ENCODE measurements at places on chromosomes 3 and 15. TPM values are rescaled to one million over a fixed set of nuclear protein-coding genes. Genes with fewer than 3 reads are reported as not detected.
A peak's percentile ranks its signal among the peaks of the same experiment; 100 is the strongest.

GRCh38 chr15:68301301-68301700 is 23.8 kb downstream of the FEM1B start:
- no peak for DNase-seq

GRCh38 chr3:129415830-129416229 is 12.6 kb downstream of the EFCAB12 start:
- DNase-seq = no peak

DNA sequence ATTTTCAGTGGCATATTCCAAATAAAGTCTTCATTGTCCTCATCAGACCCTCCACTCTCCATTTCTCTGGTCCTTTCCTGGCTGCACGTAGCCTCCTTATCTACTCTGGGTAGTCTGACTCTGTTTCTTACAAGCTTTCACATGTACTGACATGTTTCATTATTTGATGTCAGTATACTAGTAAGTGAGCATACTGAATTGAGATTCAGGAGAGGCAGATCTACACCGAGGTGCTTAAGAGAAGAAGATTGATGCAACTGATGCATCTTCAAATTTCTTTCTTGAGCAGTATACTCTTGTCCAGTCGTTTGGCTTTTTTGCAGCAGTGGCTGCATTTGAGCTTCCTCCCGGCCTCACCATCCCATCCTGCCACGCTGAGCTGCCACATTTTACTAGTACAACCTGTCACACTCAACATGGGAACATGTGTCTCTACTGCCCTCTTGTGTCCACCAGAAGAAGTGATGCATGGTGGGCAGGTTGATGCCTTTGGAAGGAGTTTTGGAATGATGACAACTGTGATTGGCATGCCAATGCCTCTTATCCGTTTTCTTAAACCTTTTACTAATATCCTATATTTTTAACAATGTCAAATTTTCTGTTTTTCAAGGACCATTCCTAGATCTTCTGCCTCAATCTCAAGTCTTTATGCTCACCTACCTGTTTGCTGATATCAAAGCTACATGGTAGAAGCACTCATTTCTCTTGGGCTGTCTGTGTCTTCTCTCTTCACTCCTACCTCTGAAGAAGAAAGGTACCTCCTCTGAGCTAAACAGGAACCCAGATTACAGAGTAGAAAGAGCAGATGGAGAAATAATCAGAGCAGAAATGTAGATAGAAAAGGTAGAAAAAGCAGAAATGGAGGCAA is 38.7 kb downstream of the GUCA1C start:
- DNase-seq = peak; percentile 68

- peak; percentile 60 for DNase-seq
Observed at GRCh38 chr15:78422571-78423340, 15.3 kb upstream of the IREB2 start.

DNA sequence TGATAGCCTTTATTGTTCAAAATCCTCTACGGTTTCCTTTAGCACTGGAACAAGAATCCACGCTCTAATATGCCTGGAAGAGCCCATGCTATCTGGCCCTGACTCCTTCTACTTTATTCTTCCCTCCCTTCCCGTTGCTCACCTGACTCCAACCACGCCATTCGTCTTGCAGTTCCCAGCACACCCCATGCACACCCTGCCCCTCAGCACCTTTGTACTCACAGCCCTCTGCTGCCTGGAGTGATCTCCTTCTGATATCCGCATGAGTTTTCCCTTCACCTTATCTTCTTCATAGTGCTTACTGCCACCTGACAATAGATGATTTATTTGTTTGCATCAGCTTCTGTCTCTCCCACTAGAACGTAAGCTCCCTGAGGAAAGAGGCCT is 16.6 kb upstream of the BCL2A1 start:
- DNase-seq = no peak

DNA sequence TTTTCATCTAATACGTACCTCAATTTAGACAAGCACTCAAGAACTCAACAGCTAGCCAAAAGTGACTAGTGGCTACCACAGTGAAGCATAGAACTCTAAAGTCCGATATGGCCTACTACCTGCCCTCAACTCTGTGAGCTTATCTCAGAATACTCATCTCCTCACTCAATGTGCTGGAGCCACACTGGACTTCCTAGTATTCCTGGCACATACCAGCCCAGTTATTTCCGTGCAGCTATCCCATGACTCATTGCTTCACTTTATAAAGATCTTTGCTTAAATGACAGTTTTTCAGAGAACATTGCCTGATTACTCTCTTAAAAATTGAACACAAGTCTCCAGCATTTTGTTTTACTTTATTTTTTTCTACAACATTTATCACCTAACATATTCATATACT is 524.7 kb downstream of the PYDC2 start:
- DNase-seq = no peak

- DNase-seq = no peak
Observed at GRCh38 chr3:52731590-52731989, 25.7 kb downstream of the SPCS1 start.

- DNase-seq = no peak
Observed at GRCh38 chr3:62189376-62189698, 184.0 kb downstream of the FEZF2 start.

DNA sequence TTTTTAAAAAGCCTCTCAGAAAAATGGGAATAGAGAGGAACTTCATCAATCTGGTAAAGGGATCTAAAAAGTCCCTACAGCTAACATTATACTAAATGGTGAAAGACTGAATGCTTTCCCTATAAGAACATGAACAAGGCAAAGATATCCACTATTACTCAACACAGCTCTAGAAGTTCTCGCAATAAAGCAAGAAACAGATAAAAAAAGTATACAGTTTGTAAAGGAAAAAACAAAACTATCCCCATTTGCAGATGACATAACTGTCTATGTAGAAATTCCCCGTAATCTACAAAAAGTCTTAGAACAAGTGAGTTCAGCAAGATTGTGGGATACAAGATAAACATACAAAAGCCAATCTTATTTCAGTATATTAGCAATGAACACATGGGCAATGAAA is 15.4 kb downstream of the EDC3 start:
- no peak for DNase-seq

DNA sequence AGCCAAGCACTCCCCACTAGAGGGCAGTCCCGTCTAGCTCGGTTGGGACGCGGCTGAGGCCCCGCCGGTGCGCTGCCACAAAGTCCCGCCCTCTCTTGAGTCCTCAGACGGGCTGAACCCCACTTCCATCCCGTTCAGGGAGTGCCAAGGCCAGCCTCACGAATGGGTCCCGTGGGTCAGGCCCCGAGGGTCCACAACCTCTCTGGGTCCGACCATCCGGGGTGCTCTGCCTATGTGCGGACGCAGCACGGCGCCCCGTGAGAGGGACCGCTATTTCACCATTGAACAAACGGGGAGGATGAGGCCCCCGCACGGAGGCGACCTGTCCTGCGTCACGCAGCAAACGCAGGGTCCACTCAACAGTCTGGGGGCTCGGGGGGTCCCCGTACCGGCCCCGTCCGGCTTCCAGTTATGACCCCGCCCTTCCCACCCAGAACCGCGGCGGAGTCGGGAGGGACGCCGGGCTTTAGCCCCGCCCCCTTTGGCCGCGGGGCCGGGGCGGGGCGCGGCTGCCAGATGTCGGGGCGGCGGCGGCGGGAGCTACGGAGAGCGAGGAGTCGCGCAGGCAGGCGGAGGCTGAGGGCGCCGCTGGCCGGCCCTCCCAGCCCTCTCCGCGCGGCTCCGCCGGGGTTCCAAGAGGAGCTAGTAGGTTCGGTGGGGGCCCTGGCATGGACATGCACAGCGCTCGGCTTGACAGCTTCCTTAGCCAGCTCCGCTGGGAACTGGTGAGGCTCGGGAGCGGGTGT is at the start of gene INKA1:
Gene INKA1 (plus strand): TSS at position 543 of the 746 bp plus-strand sequence. CDS start 132 bp downstream, at position 675.
- DNase-seq = peak; percentile 93

DNA sequence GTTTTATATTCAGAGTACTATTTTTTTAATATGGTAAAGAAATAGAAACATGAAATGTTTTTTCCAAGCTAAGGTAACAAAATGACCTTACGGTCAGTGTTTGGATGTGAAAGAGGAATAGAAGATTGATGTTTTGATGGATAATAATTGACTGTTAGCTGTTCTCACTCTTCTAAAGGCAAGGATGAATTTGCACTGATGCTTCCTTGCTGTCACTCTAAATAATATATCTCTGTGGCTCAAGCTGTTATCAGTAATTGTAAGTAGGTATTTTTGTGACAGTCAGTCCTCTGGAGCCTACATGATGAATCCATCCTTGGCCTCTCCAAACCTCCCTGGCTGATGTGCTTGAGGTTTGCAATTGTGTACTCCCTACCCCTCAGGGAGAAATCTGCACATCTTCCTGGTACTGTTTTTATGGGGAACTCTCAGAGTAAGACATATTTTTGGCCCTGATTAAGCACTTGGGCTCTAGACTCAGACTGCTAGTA is 283.7 kb downstream of the NLGN1 start:
- no peak for DNase-seq

DNA sequence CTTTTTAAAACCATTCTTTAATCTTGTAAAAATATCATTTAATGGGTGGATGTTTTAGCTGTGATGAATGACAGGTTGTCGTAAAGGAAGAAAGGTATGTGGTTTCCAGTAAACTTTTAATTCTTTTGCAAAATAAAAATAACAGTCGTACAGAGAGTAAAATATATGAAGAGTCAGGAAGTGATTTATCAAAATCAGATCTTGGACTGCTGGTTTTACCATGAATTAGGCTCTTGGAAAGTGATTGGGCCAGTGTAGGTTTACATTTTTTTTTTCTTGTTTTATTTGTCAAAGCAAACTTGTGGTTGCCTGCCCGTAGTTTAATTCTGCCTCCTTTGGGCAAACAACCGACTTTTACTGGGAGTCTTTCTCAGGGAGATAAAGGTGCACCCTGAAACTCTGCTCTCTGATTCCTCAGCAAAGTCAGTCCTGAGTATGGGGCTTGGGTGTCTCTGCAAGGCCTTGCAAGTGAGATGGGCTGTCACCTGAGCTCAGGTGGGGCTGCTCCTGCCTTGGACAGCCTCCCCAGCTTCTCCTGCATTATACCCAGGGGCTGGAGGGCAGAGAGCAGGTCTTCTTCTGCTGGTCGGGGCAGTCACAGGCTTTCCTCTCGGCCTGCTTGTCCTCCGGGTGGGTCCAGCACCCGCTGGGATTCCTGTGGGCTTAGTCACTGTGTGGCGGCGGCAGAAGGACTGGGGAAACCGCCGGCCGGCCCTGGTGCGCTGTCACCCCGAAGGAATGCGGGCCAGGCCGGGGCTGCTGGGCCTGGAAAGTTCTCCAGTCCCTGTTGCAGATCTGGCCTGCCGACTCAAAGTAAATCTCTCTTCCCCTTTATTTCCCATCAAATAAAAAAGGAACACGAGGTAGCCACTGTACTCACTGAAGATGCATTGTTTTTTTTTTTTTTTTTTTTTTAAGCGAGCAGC is 79.0 kb downstream of the IGF1R start:
- no peak for DNase-seq

DNA sequence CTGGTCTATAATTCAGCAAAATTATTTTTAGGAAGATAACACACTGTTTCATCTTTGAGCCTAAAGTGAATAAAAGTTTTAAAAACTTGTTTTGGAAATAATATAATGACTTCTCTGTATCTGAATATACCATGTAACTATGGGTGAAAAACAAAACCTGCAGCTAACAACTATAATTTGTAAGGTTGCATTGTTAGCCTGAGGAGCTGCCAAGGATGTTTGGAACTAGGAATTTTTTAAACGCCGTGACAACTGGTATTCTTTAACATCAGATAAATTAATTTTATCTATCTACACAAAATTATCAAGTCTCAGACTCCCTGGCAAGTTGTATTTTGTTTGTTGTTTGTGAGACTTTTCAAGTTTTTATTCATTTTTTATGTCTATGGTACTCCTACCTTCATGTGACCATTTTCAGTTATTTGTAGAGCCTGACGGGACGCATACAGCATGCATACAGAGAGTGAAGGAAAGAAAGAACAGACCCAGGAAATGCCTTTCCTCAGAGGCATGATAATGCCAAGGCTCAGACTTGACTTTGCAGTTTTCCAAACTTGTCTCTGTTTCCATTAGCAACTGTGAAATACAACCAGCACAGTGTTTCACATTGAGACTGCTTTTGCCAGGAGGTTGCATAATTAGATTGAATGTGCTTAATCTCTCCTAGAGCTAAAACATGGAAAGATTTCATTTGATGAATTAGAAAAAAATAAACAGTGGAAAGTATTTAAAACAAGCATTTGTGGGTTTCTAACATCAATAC is 60.8 kb upstream of the ARHGEF26 start:
- no peak for DNase-seq

DNA sequence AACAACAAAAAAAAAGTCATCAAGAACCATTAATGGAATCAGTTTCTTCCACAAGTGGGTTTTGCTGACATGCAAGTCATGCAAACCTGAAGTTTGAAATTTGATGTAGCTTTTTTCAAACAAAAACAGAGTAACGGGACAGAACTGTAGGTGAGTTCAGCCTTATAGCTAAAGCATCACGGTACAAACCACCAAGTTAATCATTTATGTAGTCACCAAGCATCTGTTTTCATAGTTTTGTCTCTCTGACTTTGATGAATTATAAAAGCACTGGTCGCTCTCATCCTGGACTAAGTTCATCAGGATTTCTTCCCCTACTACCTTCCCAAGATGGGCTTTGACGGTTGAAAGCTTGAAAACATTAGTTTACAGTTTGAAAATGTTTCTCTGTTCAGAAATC is 117.0 kb upstream of the SAMMSON start:
- no peak for DNase-seq

GRCh38 chr3:37402351-37402750 is 228.0 kb upstream of the LRRFIP2 start:
- no peak for DNase-seq

DNA sequence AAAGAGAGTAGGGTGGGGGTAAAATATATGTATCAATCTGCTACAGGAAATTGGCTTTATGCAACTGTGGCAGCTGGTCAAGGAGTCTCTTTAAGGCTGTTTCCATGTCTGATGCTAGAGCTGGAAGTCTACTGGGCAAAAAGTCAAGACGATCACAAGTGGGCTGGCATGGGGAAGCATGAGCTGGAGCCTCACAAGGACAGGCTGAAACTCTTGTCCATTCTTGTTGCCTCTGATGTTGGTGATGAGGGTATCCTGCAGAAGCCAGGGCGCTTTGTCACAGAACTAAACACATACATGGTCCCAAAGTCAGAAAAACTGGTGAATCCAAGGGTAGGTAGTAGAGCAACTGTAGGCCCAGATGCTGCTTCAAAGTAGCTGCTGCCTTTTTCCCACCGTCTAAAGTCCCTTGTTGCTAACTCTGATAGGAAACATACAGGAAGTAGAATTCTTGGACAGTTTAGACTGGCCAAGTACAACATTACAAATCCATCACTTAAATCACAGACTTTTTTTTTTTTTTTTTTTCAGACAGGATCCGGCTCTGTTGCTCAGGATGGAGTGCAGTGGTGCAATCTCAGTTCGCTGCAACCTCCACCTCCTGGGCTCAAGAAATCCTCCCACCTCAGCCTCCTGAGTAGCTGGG is 54.2 kb downstream of the RPL39L start:
- no peak for DNase-seq

DNA sequence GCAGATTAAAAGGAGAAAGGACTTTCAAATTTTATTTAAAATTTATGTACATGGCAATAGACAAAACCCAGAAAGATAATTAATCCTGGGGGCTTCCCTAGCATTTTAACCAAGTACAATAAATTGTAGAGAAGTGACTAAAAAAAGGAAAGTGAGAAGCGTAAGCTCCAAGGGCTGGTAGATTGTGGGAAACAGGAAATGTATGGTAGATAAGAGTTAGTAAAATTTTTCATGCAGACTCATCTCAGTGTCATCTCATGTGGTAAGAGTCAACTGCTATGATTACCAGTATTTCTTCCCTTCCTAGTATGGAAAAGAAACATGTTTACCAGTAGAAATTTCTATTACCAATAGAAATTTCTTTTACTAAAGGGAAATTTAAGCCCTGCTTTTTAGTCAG is 464.3 kb upstream of the AGTR1 start:
- no peak for DNase-seq

PRTG gene
- 0.25 TPM for total RNA-seq

SCN11A gene
- 0.22 TPM for total RNA-seq

RYR3 gene
- total RNA-seq = not detected

GABRB3 gene
- total RNA-seq = not detected

GFM1 gene
- 44.9 TPM for total RNA-seq

FEZF2 gene
- not detected for total RNA-seq

POTEB2 gene
- not detected for total RNA-seq
